ENCODE measurements at places on chromosomes 7 and 10. TPM values are rescaled to one million over a fixed set of nuclear protein-coding genes. Genes with fewer than 3 reads are reported as not detected.
A peak's percentile ranks its signal among the peaks of the same experiment; 100 is the strongest.

DNA sequence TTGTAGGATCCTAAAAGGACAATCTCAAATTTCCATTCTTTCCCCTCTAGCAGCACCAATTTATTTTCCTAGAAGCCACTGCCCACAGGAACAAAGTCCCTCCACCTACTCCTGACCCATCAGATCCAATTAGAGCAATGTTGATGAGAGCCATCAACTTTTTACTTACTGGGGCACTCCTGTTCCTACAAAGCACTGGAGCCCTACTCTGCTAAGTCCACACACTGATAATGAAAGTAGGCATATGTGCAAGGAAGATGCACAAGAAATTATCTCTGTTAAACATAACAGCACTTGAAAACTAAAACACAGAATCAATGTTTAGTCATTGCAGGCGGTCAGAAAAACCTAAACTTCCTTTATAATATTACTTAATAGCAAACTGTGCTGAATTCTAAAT, 3.6 kb downstream of the HERPUD2 start:
- DNase-seq, result no peak

DNA sequence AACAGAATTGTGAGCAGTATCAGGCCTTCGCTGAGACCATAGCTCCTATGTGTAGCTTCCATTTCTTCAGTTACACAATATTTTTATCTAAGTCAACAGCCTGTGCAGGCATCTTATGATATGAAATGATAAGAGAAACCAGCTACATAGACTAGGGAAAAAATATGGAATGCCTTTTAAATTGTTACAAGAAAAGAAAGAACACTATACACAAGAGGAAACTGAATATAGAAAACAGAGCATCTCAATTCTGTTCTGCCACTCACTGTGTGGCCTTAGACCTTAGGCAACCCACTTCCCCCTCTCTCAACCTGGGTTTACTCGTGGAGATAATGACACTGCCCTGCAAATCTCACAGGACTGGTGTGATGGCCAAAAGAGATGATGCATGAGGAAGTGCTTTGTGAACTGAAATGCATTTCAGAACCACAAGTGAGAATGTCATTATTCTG, 132.9 kb downstream of the LRRN3 start:
- no peak for DNase-seq

DNA sequence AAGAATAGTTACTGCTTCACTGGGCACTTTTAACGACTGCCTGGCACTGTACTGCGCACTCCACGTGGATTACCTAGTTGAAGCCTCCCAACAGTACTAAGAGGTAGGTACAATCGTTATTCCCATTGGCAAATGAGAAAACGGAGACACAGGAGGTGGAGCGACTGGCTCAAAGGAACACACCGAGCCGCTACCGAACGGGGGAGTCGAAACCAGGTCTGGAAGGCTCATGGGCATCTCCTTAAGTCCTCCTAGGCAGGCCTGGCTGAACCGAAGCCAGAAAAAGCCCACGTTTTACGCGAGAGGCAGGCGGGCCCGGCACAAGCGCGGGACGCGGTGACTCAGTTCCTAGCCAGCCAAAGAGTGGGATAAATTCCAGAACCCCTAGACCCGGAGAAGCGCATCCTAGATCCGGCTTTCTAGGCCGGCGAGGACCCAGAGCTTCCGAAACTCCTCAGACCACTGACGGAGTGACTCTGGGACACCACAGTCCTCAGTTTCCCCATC, 472 bp downstream of the PDAP1 start:
- peak; percentile 86 for DNase-seq

- DNase-seq, result no peak
Measured at GRCh38 chr10:84510121-84510520, 181.7 kb downstream of the CCSER2 start.

DNA sequence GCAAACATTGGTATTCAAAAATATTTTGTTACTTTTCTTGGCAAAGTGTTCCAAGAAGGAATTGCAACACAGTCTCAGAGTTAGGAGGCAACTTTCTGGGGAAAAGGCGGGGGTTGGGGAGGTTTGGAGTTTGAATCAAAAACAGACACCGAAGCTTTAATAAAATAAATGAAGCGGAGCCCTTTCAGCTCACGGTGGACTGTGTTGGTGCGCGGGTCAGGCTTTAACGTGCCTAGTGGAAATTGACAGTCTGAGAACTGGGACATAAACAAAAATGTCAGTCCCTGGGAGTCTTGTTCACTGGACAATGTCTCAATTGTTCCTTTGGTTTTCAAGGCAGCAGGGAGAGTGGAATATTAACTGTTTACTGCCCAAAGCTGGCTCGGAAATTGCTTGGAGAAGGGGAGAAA, 109.3 kb downstream of the TCF7L2 start:
- peak; percentile 81 for DNase-seq

GRCh38 chr7:129767120-129768015, 155.8 kb downstream of the NRF1 start:
- no peak for DNase-seq

SRGN gene
- total RNA-seq, result 45.7 TPM

MACROH2A2 gene
- total RNA-seq, result 10.4 TPM
